ENCODE measurements at places on chromosomes 3 and 15.

- DNase-seq = no peak
These were observed 409.4 kb downstream of the PDCD6IP start for GRCh38 chr3:34207806-34208205.

GRCh38 chr3:149657321-149657925 is 402 bp downstream of the WWTR1 start:
- DNase-seq = no peak

- no peak for DNase-seq
These were observed 58.5 kb upstream of the TRIM71 start for GRCh38 chr3:32759342-32759741.

DNA sequence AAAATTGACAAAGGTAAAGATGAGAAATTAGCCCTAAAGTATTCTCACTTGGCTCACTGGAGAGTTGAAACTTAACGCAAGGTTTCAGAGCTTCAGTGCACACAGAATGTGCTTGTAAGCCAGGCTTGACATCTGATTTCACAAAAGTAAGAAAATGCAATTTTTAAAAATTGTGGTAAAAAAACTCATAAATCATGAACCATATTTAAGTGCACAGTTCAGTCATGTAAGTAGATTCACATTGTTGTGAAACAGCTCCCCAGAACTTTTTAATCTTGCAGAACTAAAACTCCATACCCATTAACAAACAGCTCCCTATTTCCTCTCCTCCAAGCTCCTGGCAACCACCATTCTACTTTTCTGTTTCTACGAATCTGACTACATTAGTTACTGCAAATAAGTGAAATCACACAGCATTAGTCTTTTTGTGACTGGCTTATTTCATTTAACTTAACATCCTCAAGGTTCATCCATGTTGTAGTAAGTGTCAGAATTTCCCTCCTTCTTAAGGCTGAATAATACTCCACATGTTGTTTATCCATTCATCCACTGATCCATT is 14.5 kb downstream of the RTP3 start:
- DNase-seq = no peak

GRCh38 chr3:99659032-99659431 is 20.6 kb downstream of the COL8A1 start:
- DNase-seq = no peak

DNA sequence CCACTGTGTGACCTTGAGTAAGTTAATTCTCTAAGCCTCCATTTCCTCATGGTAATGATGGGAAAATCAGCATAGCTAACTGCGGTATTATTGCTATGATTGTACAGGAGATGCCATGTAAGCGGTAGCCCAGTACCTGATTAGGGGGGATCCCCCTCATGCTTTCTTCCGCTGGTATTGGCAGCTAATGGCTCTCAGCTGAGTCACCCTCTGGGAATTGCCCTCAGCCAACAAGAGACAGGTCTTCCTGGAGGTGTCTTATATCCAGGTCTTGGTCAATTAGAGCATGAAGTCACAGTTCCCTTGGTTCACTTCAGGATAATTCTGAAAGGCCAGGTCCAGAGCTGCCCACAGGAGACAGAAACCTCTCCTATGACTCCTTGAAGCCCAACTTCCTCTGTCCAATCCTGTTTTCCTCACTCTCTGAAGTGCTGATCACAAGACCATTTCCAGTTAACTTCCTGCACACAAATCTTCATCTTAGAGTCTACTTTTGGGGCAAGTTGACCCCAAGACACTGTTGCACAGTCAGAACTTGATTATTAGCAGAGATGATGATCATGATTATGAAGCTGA is 724.7 kb upstream of the ZNF385D start:
- DNase-seq = no peak

- no peak for DNase-seq
These were observed 7.1 kb upstream of the RPL39L start for GRCh38 chr3:187146389-187146788.

DNA sequence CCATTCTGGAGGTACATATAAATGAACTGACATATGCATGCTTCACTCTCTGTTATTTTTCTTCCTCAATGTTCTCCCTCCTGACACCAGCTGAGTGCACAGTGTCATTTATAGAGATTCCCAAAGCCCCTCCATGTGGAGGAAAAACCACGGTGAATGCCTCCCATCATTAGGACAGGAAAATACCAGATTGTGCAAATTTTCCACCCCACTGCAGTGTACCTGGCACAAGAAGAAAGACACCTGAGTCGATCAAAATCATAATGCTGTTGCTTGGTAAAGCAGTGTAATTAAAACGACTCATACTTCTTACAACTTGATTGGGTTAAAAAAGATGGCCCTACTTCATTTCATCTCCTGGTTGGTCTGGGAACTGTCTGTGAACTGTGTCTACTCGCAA is 290.6 kb downstream of the IL5RA start:
- DNase-seq = no peak

DNA sequence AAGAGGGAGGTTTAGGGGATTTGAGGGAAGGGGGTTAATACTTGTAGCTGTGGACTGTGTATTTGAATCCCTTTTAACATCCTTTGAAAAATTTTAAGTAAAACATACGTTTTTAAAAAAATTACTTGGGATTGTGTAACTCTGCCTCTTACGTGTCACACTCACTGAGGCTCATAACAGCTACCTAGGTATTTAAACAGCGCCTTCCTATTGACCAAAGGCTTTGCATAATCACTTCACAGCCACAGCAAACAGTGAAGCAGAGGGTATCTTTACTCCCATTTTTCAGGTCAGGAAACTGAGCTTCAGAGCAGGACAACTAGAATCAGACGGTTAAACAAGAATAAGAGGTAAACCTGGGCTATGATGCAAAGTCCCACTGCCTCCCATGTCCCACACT is 95.9 kb downstream of the TLE3 start:
- DNase-seq = no peak
